ENCODE measurements at places on chromosomes 12 and 14.

DNA sequence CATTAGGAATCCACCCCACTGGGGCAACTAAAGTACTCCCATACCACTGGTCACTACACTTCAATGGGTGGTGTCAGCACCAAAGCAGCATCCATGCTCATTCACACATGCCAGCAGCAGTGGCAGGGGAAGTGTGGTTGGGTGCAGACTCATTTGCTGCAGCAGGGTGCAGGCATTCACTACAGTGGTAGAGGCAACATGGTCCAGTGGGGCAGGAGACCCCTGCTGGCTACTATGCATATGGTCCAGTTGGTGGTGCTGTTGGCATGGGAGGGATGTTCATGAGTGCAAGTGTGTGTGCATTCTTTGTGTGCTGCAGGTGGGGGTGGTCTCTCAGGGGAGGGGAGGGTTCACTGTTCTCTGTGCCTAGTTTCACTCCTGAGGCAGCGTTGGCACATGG, 908.4 kb upstream of the NOVA1 start:
- DNase-seq: no peak

- no peak for DNase-seq
These were observed 44.2 kb upstream of the FOS start for GRCh38 chr14:75234173-75235115.

DNA sequence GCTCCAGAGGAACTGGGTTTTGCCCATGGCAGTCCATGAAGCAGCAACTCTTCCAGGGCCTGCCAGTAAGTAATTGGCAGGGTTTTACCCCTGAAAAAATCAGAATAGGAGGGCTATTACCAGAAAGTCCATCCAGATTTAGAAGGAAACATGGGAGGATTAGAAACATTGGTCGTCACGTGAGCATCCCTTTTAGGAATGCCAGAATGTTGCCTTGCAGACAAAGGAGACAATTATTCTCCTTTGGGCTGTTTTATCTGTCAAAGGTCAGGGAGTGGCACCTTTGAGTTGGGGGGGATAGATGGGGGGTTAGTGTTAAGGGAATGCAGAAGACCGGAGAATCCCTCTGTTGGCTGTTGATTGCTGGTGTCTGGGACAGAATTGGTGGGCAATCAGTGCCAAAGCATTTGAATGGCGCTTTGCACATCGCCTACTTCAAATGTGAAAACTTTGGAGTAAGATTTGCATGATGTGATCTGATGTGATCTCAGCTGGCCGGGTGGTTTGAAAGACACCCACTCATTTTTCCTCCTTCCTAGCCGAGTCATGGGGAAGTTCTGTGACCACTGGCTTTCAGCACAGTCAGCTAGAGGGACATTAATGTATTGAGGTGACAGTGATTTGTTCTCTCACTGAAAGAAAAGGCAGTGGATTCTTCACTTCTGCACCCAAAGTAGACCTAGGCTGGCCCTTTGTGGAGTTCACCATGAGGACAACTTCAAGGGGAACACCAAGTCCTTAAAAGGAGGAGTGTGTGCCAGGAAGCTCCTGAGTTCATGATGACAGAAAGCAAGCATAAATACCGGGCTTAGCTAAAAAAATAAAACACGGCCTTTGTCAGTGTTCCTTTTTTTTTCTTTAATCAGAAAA, 31.4 kb downstream of the FLVCR2 start:
- DNase-seq: no peak

GRCh38 chr14:44162197-44162596, 344.9 kb downstream of the FSCB start:
- DNase-seq: no peak

DNA sequence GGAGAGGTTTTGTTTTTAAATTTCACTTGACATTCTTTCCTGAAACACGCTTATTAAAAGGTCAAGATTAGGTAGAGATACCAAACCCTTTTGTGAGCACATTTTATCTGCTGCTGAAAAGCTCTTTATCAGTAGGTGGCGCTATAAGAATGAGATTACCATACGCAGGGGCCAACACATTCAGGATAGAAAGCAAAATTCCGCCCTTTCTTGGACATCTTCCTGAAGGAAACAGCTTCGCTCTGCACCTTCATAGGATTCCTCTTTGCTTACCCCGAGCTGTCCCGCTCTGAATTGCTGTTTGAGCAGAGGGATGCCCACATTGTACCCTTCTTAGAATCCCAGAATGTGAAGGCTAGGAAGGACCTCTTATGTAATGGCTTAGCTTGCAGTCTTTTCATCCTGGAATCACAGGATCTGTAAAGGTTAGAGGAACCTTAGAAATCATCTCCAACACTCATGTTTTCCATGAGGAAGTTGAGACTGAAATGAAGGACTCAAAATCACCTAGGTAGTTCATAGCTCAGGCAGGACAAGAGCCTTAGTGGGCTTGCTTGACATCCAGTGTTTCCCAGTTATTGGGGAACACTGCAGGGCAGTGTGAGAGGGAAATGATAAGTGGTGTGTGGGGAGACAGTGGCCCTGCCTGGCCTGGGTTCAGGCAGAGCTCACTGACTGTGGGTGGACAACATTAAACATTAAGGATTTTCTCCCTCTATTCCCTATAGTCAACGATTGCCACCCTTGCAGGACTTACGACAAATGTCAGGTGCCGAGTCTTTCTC, 38.7 kb upstream of the CRY1 start:
- peak; percentile 45 for DNase-seq

- DNase-seq: no peak
These were observed 3.4 kb downstream of the APOLD1 start for GRCh38 chr12:12788675-12789368.

DNA sequence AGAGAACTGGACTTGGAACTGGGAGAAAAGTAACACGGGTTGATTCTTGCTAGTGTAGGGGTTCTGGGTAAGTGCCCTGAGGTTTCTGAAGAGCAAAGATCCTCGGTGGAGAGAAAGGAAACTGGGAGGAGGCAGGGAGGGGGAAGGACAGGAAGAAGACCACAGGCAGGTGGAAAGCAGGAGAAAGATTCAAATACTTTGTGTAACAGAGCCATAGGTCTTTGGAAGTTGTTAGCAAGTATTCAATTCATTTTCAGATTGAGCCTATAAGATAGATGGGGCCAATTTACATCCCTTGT, 1.3 kb downstream of the PNP start:
- no peak for DNase-seq

DNA sequence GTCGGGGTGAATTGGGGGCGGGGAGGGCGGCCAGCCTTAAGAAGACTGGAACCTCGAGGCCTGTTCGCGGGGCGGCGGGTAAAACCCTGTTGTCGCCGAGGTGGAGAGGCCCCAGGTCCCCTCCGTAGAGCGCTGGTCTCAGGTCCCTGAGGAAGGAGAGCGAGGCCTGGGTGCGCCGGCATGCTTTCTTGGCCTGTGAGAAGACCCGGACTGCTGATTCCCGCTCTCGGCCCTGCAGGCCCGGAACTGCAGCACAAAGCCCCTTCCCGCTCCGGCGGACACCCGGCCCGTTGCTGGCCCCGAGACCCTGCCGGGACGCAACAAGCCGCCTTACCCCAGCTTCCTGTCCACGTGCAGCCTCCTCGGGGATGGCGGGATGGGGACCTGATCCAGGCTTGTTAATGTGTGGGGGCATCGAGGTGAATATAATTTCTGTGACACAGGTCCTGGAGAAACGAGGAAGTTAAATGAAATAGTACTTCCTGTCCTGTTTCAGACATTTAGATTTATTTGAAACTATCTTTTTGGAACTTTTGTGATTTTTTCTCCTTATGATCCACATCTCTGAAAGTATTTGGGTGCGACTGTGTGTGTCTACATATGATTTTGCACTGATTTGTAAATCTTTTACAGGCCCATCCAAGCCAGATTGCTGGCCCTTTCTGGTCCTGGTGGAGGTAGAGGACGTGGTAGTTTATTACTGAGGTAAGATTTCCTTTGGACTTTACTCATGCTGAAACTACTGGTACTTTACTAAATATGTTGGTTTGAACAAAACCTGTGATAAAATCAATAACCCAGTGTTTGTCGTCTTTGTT, 600 bp downstream of the PNN start:
- peak; percentile 35 for DNase-seq

DNA sequence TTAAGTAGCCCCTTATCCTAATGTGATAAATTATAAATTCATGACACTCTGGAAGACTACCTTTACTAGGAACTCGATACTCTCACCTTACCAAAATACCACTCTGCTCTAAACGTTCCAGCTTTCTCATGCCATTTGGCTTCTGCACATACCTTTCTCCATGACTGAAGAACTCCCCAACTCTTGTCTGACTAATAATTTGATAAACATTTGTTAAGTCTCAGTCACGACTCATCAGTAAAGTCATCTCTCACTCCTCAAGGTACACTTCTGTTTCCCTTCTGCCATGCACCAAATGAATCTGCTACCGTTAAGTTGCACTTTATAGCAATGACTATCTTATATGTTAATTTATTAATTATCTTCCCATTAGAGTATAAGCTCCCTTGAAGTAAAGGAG, 498.3 kb upstream of the NOVA1 start:
- no peak for DNase-seq

- DNase-seq: no peak
These were observed 15.6 kb downstream of the SMUG1 start for GRCh38 chr12:54173066-54173726.

GRCh38 chr14:74611650-74612349, at the start of gene LTBP2:
LTBP2 (minus strand) TSS chr14:74612237; CDS start chr14:74611944, 293 bp downstream.
- no peak for DNase-seq

GRCh38 chr12:31618228-31619025, 27.5 kb upstream of the DENND5B start:
- DNase-seq: no peak

DNA sequence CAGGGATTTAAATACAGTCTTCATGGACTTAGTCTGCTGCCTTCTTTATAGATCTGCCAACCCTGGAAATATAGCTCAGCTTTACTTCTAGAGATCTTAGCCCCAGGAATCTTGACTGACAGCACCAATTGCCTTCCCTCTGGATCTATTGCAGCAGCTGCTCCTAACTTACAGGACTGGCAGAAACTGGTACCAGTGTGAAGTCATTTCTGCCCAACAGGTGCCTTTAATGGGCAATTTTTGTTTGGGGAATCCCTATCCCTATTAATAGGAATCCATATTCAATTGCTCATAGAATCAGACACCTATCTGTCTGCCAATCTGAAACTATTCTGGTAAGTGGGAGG, 27.2 kb downstream of the SPX start:
- DNase-seq: no peak

DNA sequence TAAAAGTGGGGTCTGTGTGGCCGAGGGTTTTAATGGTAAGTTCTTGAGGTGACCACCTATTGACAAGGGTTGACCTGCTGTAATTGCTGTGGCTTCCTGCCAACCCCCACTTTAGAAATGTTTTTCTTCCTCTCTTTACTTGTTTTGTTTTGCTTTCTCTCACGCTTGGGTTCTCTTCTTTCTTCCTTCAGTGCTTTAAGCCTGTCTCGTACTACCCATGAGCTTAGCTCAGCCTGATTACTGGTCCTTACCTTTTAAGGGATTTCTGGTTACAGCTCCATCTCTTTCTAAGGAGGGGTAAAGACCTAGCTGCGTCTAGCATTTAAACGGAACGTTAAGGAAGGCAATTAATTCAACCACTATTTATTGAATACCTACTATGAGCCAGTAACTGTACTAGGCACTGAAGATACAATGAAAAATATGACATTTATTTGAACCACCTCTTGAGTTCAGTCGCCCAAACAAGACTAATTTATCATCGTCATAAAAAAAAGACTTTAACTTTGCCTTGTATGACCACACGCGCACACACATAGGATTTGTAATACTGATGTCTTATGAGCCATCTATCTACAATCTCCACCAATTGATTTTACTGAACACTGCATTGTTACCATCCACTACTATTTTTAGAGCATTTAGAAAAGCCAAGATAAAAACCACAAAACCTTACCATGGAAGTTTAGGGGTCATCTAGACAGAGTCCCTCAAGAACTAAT, 888 bp upstream of the PPP1R12A start:
- peak; percentile 36 for DNase-seq

DNA sequence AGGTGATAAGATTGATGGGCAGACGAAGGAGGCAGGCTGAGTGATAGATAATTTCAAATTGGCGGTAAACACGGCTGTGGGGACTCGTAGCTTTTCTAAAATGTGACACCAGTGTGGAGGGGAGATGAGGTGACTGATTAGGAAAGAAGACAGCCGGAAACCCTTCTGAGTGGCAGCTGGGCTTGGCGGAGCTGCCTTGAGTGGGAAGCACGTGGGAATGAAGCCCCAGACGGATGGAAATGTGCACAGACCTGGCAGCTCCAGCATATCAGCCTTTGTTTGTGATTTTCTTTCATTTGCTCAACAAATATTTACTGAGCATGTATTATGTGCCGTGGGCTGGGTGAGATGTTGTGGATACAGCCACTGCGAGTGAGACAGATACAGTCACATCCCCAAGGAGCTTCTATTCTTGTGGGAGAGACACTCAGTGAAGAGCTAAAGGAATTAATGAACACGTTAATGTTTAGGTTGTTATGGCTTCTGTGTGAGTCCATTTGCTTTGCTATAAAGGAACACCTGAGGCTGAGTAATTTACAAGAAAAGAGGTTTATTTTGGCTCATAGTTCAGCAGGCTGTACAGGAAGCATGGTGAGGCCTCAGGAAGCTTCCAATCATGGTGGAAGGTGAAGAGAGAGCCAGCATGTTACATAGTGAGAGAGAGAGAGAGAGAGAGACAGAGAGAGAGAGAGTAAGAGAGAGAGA, 65.5 kb upstream of the LHX5 start:
- no peak for DNase-seq

- no peak for DNase-seq
These were observed 356.5 kb upstream of the ATP2B1 start for GRCh38 chr12:90064852-90065801.

- no peak for DNase-seq
These were observed 89.2 kb downstream of the PDZRN4 start for GRCh38 chr12:41277100-41277945.

DNA sequence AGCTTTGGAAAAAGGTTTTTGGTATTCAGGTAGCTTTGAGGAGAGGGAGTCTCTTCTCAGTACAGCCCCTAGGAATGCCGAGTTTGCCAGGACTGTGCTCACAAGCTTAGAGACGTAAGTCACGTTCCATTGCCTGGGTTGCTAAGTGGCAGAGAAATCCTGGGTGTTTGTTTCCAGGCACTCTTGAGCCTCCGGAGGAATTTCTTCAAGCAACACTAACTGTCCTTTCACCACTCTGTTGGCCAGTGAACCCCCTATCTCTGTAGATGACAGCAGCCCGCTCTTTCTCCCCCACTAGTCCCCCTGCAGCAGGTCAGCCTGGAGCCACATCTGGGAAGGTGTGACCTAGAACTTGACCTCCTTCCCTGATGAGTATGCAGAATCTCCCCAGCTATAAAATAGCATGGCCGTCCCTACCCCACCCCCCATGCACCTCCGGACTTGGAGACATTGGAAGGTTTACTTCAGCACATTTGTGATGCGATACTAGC, 162.7 kb downstream of the ZFP36L1 start:
- no peak for DNase-seq
